ENCODE measurements at places on chromosomes 2 and 18. TPM values are rescaled to one million over a fixed set of nuclear protein-coding genes. Genes with fewer than 3 reads are reported as not detected.

HOXD4 gene
- total RNA-seq: not detected

STON1 gene
- total RNA-seq: 0.98 TPM

ACVR1 gene
- total RNA-seq: 14.3 TPM

GNAL gene
- total RNA-seq: not detected

LTBP1 gene
- total RNA-seq: 13.6 TPM

All from K562 (cell line).